Thoracic aorta (tissue), 2 donors: ENCODE measurements at places on chromosomes 2 and 18.
A peak's percentile ranks its signal among the peaks of the same experiment; 100 is the strongest.

GRCh38 chr2:96631804-96632435 lies 6.2 kb downstream of the KANSL3 start:
- DNase-seq, result no peak

- no peak for DNase-seq
Measured at GRCh38 chr2:23953625-23954024, 13.4 kb downstream of the UBXN2A start.

GRCh38 chr2:222268311-222268990 lies 30.3 kb downstream of the PAX3 start:
- no peak for DNase-seq

DNA sequence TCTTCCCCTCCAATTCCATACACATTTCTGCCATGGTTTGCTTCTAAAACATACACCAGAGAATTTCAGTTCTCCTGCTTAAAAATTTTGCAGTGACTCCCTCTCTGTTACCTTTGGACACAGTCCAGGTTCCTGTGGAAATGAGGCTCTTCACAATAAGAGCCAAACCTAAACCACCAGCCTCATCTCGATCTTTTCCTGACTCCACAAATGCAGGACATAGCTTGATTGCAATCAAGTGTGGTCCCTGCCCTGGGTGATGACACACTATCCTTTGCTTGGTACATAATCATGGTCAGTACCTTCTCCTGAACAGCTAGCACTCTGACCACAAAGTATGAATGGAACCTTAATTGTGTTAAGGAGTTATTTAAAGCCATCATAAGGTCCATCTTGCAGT lies 134.9 kb upstream of the CHAC2 start:
- no peak for DNase-seq

DNA sequence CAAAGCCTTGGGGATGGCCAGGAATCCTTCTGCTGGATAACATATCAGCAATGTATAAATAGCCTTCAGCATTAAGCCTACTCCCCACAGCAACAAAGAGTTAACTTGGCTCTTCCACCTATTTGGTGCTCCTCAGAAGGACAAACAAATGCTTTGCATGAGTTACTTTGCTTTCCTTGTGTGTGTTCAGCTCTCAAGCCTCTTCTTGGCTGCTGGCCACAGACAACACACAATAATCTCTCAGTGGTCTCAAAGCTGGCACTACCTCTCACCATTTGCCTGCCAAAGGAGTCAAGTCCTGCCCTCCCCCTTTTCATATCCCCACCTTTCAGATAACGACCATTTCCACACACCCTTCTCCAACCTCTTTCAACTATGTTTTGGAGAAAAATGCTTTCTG lies 17.5 kb downstream of the FTCDNL1 start:
- DNase-seq, result no peak

DNA sequence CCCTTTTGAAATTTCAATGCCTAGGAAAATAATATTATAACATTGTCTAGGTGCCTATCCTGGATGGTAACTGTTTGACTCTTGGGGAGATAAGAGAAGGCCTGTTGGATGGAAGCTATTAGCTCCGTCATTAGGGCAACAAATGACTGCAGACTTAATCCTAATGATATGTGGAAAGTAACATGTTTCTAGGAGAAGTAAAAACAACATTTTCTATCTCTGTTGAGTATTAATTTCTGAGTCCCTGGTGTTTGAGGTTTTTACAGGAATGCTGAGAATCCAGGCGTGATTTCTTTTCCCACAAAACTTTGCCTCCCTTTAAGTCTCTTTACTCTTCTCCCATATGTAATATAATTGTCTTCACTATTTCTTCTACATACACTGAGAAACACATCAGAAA lies 159.1 kb downstream of the GALNT1 start:
- DNase-seq, result no peak

DNA sequence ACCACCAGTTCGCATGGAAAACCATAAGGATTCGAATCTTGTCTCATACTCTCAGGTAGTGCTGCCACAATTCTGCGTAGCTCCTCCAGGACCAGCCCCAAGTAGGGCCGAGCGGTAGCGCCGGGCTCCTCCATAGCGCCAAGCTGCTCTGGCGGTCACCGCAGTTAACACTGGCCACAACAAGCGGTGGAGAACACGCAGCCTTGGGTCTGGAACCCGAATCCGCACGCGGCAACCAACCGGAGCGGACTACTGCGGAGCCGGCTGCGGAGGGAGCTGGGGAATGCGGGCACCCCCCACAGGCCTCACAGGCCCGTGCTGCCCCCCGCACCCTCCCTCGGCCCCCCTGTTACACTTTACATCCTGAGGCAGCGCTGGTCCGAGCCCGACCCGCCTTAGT lies 531.5 kb downstream of the STK39 start:
- DNase-seq, result no peak

DNA sequence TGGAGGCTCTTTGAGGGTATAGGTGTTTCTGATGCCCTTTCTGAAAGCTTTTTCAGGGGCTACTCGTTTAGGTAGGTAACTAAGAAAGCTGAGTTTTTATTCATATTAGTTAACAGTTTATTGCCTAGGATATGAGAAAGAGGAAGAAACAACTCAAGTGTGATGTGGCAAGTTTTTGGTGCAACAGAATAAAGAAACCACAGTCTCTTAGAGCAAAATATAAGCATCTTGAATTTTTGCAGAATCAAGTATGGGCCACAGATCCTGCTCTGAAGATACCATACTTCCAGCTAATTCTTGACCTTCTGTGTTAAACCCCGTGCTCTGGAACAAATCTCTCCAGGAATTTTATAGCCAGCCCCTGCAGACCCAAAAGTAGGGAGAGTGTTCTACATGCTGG lies 147.7 kb upstream of the SLC1A4 start:
- DNase-seq, result no peak

- DNase-seq, result no peak
Measured at GRCh38 chr2:74481961-74482800, 617 bp downstream of the CCDC142 start.

DNA sequence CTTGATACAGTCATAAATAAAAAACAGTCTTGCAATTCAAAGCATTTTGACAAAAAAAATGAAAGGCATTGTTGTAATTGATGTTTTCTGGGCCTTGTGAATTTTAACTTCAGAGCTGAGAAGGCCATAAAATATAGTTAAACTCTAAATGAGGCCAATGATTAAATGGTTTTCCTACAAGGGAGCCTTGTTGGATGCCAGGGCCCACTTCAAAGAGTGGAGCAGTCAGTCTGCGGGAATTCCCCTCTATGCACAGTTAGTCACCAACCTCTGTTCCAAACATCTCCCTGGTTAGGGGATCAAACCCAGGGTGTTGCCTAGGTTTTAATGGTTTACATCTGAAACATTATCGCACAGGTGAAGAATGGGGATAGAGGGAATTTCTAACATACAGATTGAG lies 143.4 kb downstream of the NCKAP5 start:
- no peak for DNase-seq

DNA sequence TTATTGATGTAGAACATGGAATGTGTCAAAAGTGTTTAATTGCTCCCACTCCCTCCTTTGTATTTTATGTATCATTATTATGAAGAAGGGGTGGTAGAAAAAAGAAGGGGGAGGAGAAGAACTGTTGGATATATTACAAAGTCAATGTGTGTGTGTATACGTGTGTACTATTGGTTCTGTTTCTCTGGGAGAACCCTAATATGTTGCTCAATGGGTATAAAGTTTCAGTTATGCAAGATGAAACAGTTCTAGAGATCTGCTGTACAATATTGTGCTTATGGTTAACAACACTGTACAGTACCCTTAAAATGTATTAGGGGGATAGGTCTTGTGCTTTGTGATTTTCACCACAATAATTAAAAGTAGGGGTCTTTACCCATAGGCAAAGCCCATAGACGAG lies 58.1 kb upstream of the ZC3H15 start:
- DNase-seq, result no peak

- peak; percentile 7 for DNase-seq
Measured at GRCh38 chr2:53969968-53970723, 647 bp downstream of the PSME4 start.

- no peak for DNase-seq
Measured at GRCh38 chr18:43620936-43621335, 343.6 kb upstream of the SYT4 start.

- no peak for DNase-seq
Measured at GRCh38 chr2:23350041-23350791, 34.8 kb upstream of the KLHL29 start.

DNA sequence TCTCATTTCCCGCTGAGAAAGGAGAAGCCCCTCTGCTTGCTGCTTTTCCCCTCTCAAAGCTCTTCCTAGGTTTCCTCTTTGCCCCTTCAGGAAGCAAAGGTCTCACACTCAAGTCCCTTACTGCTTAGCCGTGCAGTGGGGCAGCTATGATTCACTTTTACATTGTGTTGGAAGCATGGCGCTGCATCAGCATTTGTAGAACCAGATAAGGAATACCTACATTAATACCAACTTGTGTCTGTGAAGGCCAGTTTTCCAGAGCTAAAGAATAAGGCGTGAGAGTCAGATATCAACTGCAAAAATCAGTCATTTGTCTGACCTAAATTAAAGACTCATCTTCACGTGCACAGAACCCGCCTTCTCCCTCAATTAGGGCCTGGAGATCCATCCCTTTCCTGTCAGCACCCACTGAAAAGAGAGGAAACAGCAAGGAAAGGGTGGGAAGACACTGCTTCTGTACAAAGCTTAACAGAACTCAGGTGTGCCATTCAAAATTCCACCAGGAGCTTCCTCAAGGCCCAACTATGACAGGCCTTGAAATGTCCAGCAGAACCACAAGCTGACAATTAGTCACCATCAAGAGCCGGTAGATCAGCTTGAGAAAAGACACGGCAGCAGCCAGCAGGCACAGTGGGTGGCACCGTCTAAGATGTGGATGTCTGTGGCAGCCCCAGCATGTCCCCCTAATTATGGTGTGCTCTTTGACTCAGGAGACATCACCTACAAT lies 16.1 kb upstream of the XDH start:
- no peak for DNase-seq

GRCh38 chr2:8281950-8282857 lies 399.7 kb upstream of the ID2 start:
- DNase-seq, result no peak

DNA sequence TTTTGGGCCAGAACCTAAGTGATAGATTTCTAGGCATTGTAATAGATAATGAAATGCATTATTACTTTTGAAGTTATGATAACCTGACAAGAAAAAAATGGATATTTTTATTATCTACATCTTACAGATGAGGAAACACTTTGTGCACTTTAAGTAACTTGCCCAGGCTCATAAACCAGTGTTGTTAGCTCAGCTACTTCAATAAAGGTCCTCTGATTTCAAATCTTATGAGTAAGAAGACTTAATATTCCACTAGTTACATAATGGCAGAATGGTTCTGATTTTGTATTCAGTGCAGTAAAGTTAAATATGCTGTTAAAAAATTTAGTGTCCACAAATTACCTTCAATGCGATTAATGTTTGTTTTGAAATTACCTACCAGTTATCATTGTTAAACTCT lies 199.0 kb downstream of the BABAM2 start:
- DNase-seq, result no peak

DNA sequence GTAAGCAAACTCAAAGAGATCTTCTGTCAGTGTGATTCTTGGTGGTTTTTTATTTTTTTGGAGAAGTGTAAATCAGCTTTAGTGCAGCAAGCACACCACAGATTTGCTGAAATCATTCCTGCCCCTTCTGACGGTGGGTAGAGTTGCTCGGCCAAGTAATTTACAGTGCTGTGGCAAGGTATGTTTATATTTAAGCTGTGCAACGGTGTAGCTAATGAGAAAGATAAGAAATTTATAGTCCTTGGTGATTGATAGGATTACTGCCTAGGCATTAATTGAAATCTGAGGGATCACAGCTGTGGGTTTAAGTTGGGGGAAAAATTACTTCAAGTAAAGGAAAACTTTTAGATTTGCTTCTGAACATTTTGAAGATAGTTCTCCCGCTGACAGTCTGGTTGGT lies 286.6 kb downstream of the AGAP1 start:
- no peak for DNase-seq

- DNase-seq, result no peak
Measured at GRCh38 chr18:8603663-8604520, 5.3 kb upstream of the RAB12 start.

GRCh38 chr2:209141142-209141541 lies 282.7 kb upstream of the MAP2 start:
- DNase-seq, result no peak
